ENCODE measurements at places on chromosomes 7 and 10.

- DNase-seq = peak; percentile 37
Measured at GRCh38 chr7:69078997-69079769, 519.1 kb upstream of the AUTS2 start.

- DNase-seq = no peak
Measured at GRCh38 chr10:117262903-117263293, 22.0 kb downstream of the SLC18A2 start.

GRCh38 chr10:92897916-92898315 lies 49.6 kb downstream of the EXOC6 start:
- DNase-seq = no peak

DNA sequence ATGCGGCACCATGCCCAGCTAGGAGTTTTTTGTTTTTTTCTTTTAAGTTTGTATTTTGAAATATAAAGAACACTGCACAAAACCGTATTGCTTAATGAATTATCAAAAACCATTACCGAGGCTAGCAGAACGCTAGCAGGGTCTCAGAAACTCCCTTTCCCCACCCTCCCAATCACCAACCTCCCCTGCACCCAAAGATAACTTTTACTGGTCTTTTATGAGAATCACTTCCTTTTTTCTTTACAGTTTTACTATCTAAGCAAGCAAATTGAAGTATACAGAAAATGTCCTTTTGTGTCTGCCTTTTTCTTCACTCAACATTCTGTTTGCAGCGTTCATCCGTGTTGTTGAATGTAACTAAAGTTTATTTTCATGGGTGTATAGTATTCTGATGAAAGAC lies 13.4 kb downstream of the HIP1 start:
- DNase-seq = no peak

DNA sequence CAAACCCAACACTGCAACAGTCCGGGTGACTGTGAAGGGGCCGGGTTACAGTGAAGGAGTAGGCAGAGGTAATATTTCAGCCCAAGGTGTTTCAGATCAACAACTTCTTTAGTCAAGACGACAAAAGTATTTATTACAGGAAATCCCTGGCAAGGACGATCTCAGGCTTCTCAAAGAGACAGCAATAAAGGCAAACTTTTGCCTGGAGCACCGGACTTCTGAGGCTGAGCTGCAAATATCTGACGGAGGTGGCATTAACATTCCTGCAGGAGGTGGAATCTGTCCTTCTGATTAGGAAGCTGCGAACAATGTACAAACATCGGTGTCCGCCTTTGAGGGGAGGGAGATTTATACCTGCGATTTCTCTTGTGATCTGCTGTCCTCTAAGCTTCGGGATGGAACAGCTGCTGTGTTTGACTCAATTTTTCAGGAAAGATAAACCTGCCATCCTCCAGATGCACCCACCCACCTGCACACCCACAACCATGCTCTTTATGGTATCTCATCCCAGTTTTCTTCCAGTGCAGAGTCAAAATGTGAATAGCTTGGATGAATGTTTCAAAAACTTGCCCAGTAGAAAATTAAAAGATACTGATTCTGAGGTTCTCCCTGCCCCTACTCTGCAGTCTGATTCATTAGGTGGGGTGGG lies 32.1 kb downstream of the EMX2 start:
- no peak for DNase-seq

GRCh38 chr10:77313066-77313750 lies 324.4 kb downstream of the KCNMA1 start:
- peak; percentile 51 for DNase-seq

Measured in fibroblast of skin of abdomen (primary cell).